ENCODE measurements at places on chromosomes 13 and 19.

GRCh38 chr19:55700813-55701212 lies 25.8 kb downstream of the EPN1 start:
- DNase-seq = no peak

- no peak for DNase-seq
Measured at GRCh38 chr13:38086721-38087120, 217.1 kb upstream of the TRPC4 start.

GRCh38 chr13:58712191-58712590 lies 1080.6 kb downstream of the PCDH17 start:
- no peak for DNase-seq

DNA sequence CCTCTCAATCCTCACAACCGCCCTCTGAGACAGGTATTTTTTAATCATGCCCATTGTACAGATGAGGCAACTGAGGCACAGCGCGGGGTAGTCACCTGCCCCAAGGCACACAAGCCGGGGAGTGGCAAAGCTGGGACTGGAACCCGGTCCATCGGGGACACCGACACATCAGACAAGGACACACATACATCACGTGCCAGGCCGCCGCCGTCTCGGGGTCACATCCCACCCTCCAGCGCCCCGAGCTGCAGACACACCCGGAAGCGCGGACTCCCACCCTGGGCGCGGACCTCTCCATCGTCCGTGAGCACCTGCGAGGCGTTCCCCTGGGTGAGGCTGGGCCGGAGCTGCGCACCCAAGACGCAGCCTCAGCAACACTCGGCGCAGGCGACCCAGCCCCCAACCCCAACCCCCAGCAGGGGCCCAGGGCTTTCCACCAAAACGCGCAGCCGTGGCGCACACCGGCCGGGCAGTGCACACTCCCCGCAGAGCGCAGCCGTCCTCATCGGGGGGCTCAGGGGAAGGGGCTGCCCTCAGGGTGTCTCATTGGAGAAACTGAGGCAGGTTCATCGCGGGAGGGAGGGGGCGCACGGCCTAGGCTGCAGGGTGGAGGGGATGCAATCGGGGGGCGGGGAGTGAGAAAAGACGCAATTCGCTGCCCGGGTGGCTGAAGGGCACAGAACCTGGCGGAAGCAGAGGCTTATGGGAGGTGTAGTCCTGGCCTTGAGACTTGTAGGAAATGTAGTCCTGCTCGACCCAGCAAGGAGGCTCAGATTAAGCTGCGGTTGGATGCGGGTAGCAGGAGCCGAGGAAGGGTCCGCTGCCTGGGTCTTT lies 1.9 kb upstream of the LMTK3 start:
- peak; percentile 73 for DNase-seq

GRCh38 chr19:16139752-16140151 lies 3.7 kb upstream of the HSH2D start:
- peak; percentile 98 for DNase-seq

DNA sequence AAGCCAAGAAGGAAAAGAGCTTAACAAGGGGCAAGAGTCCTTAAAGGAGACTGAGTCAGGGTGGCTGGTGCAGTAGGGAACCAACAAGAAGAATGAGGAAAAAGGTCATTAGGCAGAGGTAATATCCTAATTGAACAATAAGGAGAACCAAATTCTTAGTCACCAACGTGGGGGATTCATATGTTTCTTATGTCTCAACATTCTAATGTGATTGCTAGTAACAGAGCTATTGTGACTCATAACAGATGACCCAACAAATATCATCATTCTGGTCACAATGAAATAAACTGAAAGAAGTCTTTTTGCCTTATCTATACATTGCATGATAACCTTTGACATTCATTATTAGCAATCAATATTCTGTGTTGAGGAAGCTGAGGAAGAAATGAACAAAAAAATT lies 101.6 kb downstream of the RAP2A start:
- DNase-seq = no peak

DNA sequence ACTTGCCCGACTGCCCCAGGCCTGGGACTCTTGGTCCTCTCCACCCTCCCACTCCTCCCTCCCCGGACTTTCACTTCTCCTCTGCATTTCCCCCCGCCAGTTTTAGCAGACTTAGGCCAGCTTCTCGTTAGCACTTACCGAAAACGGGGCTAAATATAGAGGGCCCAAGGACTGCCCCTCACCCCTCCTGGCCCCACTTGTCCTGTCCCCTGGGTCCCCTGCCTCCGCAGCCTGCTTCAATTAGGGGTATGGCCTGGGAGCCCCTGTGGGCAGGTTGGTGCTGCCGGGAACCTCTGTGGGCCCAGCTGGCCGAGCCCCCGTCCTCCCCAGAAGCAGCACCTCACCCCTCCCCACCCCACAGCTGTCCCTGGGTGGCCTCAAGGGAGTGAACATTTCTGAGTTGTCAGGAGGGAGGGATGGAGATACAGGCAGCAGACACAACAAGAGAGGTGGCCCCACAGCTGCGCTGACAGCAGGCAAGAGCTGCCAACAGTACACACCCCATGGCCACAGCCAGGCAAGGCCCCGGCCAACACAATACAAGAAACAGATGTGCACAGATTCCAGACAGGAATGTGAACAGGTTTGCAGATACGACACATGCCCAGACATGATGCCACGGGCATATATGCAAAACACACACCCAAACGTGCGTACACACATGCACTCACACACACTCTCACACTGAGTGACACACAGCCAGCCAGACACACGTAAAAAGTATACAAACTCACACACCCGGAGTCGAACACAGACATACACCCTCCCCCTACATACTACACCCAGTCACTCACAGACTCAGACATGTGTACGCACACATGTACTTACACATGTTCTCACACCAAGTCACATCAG lies 2.6 kb downstream of the POU2F2 start:
- no peak for DNase-seq

DNA sequence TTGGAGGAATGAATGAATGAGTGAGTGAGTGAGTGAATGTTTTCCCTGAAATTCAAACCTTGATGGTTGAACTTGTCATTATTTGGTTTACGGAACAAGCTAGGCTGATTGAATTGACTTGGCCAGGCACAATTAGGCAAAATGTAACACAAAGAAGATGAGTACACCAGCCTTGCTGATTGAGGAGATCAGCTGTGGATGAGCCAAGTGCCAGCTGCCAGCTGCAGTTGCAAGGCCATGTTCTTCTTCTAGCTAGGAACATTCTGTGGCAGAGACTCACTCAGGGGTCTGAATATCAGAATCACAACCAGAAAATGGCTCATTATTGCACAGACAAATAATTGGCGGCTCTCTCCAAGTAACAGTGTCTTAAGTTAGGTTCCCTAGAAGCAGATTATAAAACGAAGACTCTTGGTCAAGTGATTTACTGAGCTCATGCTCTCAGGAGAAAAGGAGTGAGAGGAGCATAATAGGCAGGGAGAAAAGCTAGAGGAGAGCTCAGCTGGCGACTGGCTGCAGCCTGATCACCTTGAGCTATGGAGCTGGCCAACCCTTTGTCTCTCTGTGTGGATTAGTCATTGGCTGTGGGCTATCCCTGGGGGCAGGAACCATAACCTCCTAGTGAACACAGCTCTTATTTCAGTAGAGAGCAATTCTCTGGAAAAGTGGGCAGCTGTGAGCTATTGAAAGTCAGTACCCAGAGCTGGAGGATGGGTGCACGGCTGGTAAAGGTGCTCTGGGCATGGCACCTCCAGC lies 225.3 kb upstream of the SERP2 start:
- no peak for DNase-seq

- peak; percentile 94 for DNase-seq
Measured at GRCh38 chr13:28423010-28423409, 71.9 kb downstream of the FLT1 start.

- DNase-seq = no peak
Measured at GRCh38 chr13:83220241-83220640, 662.0 kb downstream of the SLITRK1 start.

- no peak for DNase-seq
Measured at GRCh38 chr13:31755803-31756212, 16.5 kb downstream of the RXFP2 start.

DNA sequence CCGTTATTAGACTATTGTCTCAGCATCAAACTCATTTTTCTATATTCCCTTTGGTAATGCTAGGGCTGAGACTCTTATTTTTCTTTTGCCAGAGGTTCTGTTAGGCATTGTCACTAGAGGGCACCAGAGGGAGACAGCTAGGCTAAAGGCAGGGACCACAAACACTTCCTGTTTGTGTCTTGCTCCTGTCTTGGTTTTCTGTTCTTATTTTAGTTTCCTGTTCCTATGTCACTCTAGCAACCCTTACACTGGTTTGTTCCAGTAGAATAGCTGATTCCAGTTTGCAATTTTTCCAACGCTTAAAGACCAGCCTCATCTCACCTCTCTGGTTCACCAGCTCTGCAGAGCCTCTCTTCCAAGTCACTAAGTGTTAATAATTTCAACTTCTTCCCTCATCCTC lies 772.0 kb downstream of the DIAPH3 start:
- peak; percentile 85 for DNase-seq

DNA sequence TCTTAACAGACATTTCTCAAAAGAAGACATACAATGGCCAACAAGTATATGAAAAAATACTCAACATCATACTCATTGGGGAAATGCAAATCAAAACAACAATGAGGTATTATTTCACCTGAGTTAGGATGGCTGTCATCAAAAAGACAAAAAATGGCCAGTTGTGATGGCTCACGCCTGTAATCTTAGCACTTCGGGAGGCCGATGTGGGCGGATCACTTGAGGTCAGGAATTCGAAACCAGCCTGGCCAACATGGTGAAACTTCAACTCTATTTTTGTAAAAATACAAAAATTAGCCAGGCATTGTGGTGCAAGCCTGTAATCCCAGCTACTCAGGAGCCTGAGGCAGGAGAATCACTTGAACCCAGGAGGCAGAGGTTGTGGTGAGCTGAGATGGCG lies 22.0 kb downstream of the CEACAM16 start:
- DNase-seq = no peak

DNA sequence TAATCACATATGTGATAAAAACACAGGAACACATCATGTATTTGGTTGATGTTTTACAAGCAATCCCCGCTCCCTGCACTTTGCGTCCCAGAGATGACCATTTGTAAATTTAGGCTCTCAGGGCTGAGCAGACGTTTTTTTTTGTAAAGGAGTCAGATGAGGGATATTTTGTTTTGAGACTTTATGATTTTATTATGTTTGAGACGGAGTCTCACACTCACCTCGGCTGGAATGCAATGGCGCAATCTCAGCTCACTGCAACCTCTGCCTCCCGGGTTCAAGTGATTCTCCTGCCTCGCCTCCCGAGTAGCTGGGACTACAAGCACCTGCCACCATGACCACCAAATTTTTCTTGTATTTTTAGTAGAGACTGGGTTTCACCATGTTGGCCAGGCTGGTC lies 1.4 kb downstream of the TLE6 start:
- DNase-seq = no peak

DNA sequence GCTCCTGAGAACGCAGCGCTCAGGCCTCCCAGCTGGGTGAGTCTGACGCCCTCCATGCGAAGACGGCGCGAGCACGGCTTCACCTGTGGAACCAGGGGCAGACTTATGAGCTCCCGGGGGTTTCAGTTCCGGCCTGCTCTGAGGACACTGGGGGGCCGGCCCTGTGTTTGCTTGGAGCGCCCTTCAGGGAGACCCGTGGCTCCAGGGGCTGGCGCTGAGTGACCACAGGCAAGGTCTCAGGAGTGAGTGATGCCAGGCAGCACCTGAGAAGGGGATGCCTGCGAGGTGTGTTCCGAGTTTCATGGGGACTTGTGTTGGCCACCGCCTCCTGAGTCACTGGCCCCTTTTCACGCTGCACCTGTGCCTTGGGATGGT lies 4.5 kb downstream of the MCF2L start:
- DNase-seq = no peak

DNA sequence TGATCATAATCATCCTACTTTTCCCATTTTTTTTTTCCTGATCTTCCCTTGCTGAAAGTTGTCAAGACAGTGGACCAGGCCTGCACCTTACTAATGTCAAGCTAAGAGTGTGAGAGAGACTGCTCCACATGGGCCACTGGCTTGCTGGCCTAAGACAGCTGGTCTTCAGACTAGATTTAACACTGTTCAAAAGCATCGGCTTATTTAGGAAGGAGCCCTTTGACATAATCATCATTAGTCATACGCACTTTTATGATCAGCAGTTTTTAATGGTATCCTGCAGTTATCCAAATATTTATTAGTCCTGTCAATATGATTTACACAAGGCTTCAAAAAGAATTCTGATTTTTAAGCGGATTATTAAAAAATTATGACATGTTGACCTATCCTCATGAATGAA lies 270.6 kb downstream of the DNAJC15 start:
- no peak for DNase-seq

DNA sequence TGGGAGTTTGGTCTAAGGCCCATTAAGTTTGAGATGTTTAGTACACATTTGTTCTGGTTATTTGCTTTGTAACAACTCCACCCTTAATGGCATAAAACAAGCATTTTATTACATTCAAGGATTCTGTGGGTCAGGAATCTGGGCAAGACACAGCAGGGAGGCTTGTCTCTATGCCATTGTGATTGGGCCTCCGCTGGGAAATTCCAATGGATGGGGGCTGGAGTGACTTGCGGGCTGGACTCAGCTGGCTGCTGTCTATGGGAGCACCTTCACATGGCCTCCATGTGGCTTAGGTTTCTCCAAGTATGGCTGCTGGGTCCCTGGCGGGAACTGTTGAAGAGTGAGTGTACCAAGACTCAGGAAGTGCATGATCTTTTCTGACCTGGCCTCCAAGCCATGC lies 159.0 kb downstream of the PAN3 start:
- DNase-seq = no peak

- no peak for DNase-seq
Measured at GRCh38 chr13:42064259-42064658, 15.8 kb downstream of the DGKH start.

GRCh38 chr19:48442116-48443035 lies 3.4 kb upstream of the GRWD1 start:
- no peak for DNase-seq

- DNase-seq = no peak
Measured at GRCh38 chr19:29107831-29108230, 105.1 kb downstream of the UQCRFS1 start.

DNA sequence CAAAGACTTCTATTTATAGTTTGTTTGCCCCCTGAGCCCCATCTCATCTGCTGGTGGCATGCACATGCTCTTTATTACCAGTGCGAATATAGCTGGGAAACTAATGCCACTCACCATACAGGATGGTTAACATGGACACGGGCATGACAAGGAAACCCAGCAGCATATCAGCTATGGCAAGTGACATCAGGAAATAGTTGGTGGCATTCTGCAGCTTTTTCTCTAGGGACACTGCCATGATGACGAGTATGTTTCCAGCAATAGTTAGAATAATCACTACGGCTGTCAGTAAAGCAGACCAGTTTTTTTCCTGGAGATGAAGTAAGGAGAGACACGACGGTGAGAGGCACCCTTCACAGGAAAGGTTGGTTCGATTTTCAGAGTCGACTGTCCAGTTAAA lies 1.5 kb downstream of the HTR2A start:
- no peak for DNase-seq

DNA sequence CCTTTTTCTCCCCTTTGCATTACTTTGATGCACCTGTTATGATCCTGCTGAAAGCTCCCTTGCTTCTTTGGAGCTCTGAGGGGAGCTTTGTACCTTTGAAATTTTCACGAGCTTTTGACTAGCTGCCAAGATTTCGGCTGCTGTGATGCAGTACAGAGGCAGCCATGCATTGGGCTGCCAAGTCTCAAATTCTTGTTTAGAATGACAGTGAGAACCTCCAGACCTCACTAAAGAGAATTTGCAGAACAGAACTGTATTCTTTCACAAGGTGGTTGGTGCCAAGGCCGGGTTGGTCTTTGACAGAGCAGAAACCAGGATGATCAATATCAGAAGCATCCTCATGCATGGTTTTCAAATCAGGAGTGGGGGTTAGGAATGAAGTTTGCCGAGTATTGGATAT lies 414.8 kb downstream of the GPC5 start:
- no peak for DNase-seq

Data from AML-193 (cell line).